Neural crest cell (in vitro differentiated cells): ENCODE measurements at places on chromosomes 16 and 17.

- DNase-seq, result peak; percentile 26
Observed at GRCh38 chr17:76384987-76385891, 830 bp downstream of the SPHK1 start.

GRCh38 chr16:83011939-83012338, 385.2 kb downstream of the CDH13 start:
- no peak for DNase-seq

- DNase-seq, result peak; percentile 68
Observed at GRCh38 chr17:79810130-79811010, 13.5 kb upstream of the CBX8 start.

DNA sequence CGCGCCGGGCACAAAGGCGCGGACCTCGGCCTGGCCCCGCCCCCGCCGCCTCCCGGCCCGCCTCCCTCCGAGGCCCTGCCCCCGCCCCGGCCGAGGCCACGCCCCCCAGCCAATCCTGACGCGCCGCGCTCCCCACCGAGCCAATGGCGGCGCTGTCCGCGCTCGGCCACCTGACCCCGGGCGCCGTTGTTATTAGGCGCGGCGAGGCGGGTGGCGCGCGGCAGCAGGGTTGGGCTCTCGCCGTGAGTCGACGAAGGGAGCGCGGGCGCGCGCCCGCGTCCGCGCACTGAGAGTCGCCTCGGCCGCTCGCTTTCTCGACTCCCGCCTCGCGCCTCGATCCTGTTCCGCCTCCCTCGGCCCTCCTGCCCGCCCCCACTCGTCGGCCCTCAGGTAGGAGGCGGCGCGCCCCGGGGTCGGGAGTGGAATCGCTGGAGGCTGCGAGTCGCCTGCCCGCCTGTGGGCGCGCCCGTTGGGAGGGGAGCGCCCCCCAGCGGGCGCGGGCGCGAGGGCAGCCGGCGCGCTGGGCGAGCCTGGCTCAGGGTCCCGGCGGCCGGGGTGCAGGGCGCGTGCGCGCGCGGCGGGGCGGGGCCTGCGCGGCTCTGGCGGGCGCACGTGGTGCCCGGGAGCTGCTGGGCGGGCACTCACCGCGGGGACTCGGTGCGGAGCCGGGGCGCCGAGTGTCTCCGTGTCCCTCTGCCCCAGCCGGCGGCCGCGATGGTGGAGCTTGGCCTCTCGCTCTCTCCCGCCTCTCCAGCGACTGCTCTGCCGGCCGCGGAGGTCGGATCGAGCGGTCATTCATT, 405 bp upstream of the CBLN1 start:
- peak; percentile 95 for DNase-seq

- no peak for DNase-seq
Observed at GRCh38 chr17:63647936-63648335, 25.7 kb downstream of the MAP3K3 start.

- DNase-seq, result no peak
Observed at GRCh38 chr17:81039096-81039495, 4.1 kb downstream of the BAIAP2 start.

DNA sequence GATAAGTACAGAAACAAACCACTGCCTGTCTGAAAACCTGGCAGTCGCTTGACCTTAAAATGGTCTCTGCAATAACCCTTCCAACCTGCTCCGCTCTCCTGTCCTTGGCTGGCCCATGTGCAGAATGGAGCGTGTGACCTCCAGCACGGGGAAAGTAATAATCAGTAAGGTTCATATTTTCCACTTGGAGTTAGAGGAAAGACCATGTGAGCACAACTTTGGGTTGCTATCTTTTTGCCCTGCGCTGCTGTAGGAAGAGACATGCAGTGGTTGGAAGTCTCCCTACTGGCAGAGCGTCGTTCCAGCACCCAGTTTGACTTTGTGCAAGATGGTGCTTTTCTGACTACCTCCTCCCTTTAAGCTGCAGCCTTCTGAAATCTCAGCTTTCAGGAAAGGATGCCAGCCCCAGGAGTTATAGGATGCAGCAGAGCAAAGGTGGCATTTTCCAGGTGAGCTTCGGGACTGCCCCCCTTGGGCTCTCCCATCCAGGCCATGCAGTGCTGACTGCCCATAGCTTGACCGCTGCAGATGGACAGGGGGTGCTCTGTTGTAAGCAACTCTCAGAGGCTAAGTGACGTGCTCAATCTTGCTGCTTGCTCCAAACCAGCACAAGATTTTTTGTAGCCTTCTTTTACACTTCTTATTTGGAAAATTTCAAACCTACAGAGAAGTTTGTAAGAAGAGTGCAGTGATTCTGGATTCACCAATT, 110.7 kb upstream of the NOL11 start:
- DNase-seq, result no peak

- no peak for DNase-seq
Observed at GRCh38 chr17:80955671-80956280, 35.9 kb upstream of the CHMP6 start.

DNA sequence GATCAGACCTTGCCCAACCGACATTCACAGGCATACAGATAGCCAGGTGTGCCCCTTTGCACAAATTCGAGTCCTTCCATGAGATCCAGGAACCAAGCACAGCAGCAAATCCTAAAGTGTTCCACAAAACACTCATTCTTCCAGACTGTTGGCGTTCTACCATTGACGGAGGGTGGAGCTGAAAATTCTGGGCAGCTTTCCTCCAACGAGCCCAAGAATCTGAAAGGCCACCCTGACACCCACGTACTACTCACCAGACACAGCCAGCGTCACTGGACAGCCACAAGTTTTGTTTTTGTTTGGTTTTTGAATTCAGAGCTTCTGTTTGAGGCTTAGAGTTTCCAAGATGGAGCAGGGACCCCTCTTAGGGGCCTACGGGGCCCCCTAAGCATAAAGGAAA, 83.8 kb downstream of the PMP22 start:
- DNase-seq, result no peak

- no peak for DNase-seq
Observed at GRCh38 chr16:14470788-14471187, 159.3 kb downstream of the PARN start.

GRCh38 chr16:85716680-85717038, 27.9 kb upstream of the GINS2 start:
- no peak for DNase-seq

DNA sequence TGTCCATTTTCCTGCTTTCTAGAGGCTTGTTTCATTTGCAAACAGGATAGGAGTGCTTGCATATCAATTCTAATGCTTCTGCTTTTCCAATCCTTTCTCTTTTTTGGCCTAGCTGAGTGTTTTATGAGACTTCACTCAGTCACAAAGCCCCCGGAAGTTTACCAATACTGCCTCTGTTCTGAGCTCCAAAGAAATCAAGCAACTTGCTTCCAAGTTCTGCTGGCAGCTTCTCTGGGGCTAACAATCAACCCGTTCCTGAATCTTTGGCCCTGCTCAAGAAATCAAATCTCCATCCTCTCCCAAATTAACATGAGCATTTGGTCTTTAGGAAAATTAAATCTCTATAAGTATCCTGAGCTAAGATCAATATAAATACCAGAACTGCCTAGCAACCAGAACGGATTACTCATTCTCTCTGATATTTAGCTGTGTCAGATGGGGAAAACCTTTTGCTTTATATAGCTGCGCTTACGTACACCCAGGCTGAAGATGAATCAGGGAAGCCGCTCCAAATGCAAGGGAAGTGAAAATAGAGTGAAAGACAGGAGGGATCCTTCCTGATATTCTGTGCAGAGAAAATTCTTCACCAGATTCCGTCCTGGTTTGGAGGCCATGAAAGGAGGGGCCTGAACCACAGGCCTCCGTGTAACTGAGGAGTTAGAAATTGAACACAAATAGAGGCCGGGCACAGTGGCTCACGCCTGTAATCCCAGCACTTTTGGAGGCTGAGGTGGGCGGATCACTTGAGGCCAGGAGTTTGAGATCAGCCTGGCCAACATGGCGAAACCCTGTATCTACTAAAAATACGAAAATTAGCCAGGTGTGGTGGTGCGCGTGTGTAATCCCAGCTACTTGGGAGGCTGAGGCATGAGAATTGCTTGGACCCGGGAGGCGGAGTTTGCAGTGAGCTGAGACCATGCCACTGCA, 23.3 kb upstream of the GRB2 start:
- no peak for DNase-seq

DNA sequence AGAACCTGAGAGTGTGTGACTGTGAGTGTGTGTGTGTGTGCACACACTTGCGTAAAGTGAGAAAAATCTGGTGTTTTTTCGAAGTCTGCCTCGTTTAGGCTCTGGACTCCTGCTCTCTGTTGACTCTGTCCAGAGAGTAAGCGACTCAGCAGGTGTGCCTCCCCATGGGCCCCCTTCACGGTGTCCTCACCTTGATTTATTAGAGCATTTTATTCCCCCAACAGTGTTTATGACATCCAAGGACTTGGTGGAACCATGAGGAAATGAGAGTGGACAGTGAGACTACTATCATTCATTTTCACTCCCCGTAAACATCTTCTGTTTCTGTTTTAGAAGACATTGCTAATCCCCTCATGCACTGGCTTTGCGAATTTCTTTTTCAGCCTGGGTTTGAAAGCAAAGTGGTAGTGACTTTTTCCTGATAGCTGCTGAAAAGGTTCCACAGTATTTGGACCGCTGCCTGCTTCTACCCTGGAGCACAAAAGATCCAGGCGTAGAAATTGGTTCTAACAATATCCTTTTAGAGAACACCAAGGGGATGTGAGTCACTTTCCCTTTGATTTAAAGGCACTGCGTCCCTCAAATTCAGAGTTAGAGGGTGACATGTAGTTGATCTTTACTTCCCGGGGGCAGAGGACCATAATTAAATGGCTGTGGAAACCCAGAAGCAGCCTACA, 218.2 kb downstream of the WWOX start:
- DNase-seq, result no peak

DNA sequence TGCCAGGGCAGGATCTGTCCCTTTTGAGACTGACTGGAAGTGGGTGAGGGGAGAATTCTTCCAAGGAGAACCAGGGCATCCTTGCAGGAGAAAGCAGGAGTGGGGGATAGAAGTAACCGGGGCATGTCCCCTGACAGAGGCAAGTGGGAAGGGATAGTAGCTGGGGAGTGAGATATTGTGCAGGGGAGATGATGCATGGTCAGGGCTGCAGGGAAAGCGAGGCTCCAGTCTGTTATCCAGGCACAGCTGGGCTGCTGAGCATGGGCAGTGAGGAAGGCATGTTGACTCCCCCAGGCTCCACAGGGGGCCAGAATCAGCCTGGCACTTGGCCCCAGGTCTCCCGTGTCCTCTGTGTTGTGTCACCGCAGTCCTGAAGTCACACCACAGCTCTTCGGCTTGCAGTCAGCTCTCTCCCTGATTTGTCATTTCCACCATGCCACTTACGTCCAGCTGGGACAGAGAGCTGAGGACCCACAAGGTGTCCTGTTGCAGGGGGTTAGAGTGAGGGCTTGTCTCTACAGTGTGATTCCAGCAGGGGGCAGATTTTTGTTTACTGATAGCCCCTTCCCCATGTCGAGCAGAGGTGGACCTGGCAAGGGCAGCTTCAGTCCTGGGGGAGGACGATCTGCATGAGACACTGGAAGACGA, 40.9 kb downstream of the B9D1 start:
- DNase-seq, result no peak

GRCh38 chr17:33290253-33290652, 2.8 kb downstream of the ASIC2 start:
- DNase-seq, result no peak

GRCh38 chr17:79843816-79844800, 4.9 kb upstream of the CBX4 start:
- DNase-seq, result peak; percentile 46

DNA sequence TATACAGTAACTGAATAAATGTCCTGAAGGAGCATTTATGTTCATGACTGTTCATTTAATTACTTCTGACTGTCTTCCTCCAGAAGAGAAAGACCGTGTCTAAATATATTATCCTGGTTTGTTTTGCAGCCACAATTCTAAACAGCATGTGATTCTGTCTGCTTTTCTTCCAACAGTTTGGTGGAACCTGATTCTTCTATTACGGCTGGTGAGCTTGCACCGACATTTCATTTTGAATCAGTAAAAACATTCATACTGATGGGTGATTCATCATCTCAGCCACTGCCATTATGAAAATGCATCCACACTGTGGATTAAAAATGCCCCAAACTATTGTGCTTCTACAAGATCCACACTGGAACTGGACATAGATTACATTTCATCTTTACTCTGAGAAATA, 16.9 kb downstream of the KNOP1 start:
- no peak for DNase-seq

DNA sequence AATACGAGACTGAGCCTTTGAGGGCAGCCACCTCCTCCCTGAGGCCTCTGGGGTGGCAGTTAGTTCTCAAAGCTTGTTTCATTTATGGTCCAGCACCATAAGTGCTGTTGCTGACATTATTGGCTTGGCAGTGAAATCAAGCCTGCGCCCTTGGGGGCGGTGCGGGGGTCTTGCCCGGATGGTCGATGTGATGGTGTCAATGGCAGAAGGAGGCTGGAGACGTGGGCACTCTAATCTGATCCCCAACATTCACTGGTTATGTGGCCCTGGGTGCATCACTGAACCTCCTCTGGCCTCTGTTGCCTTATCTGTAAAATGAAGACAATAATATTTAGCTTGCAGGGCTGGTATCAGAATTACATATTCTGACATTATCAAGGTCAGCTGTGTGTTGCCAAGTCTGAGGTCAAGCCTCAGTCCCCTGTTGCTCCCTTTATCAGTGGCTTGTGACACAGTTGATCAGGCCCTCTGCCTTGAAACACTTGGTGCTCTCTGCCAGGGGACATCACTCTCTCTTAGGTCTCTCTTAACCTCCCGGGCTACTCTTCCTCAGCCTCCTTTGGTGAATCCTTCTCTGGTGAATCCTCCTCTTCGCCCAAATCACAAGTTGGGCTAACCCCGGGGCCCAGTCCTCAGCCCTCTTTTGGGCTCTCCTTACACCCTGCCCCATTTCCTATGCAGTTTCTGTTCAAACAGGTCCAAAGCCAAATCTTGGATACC, 11.8 kb upstream of the TMEM220 start:
- no peak for DNase-seq

DNA sequence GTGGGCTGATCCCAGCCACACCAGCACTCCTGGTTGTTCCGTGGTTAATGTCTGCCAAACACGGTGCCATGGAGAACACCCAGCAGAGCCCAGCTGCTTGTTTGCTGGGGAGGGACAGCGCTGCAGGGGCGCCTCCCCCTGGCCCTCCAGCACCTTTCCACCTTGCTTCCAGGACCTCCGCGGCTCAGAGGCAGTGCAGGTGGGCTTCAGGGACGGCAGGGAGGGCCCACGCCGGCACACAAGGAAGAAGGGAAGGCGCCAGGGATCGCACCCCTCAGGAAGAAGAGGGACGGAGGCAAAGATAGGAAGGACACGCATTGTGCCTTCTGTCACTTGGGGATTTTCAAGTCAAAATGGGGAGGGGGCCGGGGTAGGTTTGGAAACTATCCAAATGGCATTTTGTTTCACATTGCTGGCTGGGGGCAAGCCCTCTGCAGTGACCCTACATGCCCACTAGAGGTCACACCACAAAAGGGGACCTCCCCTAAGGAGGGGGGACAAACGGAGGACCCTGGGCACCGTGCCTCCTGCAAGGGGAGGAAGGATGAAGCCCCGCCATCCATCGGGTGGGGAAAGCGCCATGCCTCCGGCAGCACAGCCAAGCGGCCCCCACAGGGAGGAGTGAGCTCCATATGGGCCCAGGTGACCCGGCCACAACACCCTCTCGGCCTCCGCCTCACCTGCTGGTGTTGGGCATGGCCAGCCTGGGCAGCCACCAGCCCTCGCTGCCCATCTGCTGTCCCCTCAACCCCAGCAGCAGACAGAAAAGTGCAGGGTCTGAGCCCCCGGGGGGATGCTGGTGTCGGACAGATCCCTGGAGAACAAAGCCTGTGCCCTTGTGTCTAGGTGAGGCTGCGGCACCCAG, 7.5 kb upstream of the C16orf95 start:
- DNase-seq, result peak; percentile 55

GRCh38 chr16:13106464-13106863, 205.1 kb downstream of the SHISA9 start:
- no peak for DNase-seq
